ENCODE measurements at places on chromosomes 2 and 18.

- no peak overlapping the region for H3K4me3 ChIP-seq
- no peaks in the 10 kb centered on the region for H3K27me3 ChIP-seq
- no peak overlapping the region for H3K27ac ChIP-seq
- peaks cover 23% of the 10 kb centered on the region for H3K36me3 ChIP-seq
- H3K4me1 ChIP-seq: no peaks in the 10 kb centered on the region
Measured at GRCh38 chr2:179186126-179186525, 78.5 kb downstream of the SESTD1 start.

GRCh38 chr2:182863642-182864041, 2.8 kb downstream of the FRZB start:
- H3K27me3 ChIP-seq: no peaks in the 10 kb centered on the region
- peaks cover 3% of the 10 kb centered on the region for H3K4me1 ChIP-seq
- H3K36me3 ChIP-seq: no peaks in the 10 kb centered on the region
- H3K27ac ChIP-seq: peak overlapping the region; percentile 83

GRCh38 chr18:48155856-48156255, 225.4 kb upstream of the SMAD2 start:
- no peak overlapping the region for H3K4me3 ChIP-seq
- H3K4me1 ChIP-seq: no peaks in the 10 kb centered on the region
- H3K27ac ChIP-seq: no peak overlapping the region
- no peaks in the 10 kb centered on the region for H3K36me3 ChIP-seq
- peak; percentile 9 for DNase-seq
- H3K27me3 ChIP-seq: no peaks in the 10 kb centered on the region

- H3K4me1 ChIP-seq: no peaks in the 10 kb centered on the region
- no peak overlapping the region for H3K27ac ChIP-seq
- H3K36me3 ChIP-seq: no peaks in the 10 kb centered on the region
- H3K27me3 ChIP-seq: no peaks in the 10 kb centered on the region
- DNase-seq: no peak
- no peak overlapping the region for H3K4me3 ChIP-seq
Measured at GRCh38 chr18:72325307-72325706, 218.8 kb downstream of the CBLN2 start.

DNA sequence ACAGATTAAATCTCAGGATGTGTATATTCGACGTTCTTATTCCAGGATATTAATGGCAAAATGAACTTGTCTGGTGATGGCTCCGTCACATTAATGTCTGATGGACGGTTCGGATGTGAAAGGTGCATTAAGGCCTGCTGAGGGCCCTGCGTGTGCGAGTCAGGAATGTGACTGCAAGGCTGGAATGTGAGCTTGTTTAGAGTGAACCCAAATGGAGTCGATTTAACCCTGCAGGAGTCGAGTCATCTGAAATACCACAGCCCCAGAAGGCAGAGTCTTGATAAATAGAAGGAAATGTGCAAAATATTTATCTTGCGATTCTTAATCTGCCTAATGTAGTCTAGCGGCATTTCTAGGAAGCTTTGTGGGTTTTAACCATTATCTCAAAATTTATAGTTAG, 44.3 kb downstream of the RDH14 start:
- no peak for DNase-seq
- H3K4me3 ChIP-seq: no peak overlapping the region
- H3K27me3 ChIP-seq: no peaks in the 10 kb centered on the region
- H3K27ac ChIP-seq: peak overlapping the region; percentile 66
- H3K36me3 ChIP-seq: no peaks in the 10 kb centered on the region

- DNase-seq: peak; percentile 68
- peaks cover 6% of the 10 kb centered on the region for H3K4me1 ChIP-seq
- H3K36me3 ChIP-seq: no peaks in the 10 kb centered on the region
- peak within 1 kb of the TSS; percentile 91 for H3K27ac ChIP-seq
- peak within 1 kb of the TSS; percentile 92 for H3K4me3 ChIP-seq
Measured at GRCh38 chr2:229270551-229271410, at the start of gene PID1. Gene PID1, minus strand, starts transcription at chr2:229271287. Its CDS starts 244 bp downstream, at chr2:229271043.

GRCh38 chr2:161947836-161948235, 126.2 kb downstream of the DPP4 start:
- H3K27ac ChIP-seq: no peak overlapping the region
- H3K27me3 ChIP-seq: no peaks in the 10 kb centered on the region

DNA sequence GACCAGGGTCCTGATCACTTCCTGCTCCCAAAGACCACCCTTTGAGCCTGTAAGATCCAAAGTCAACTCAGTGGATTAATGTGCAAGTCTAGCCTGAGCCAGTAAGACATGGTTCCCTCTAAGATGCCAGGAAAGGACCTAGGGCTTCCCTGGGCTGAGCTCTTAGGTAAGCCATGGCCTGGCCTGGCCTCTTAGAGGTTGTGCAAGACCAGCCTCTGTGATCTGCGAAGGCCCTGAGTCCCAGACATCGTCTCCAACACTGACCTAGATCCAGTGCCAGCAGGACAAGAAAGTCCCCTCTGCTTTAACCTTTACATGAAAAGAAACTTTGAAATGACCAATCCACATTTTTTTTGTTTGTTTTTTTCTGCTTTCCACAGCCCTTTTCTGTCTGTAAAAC, 73.6 kb upstream of the CYP1B1 start:
- no peak overlapping the region for H3K27ac ChIP-seq
- no peaks in the 10 kb centered on the region for H3K36me3 ChIP-seq
- peaks cover 17% of the 10 kb centered on the region for H3K4me1 ChIP-seq
- no peak overlapping the region for H3K4me3 ChIP-seq
- DNase-seq: no peak

DNA sequence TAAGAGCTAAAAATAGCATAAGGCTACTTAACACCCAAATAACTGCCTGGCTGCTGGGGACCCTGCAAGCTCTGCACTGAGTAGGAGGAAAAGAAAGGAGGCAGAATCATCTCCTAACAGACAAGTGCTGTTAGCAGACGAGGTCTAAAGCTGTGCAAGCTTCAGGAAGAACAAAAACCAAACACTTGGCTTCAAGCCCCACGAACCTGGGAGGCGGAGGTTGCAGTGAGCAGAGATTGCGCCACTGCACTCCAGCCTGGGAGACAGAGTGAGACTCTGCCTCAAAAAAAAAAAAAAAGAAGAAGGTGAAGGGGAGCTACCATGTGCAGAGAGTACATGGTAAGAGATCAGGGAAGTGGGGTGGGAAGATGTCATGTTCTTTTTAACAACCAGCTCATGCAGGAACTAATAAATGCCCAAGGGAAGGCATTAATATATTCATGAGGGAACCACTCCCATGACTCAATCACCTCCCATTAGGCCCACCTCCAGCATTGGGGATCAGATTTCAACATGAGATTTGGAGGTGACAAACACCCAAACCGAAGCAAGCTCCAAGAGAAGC, 28.8 kb upstream of the INO80C start:
- H3K36me3 ChIP-seq: no peaks in the 10 kb centered on the region
- no peak overlapping the region for H3K27ac ChIP-seq
- peak overlapping the region; percentile 21 for H3K4me3 ChIP-seq
- no peaks in the 10 kb centered on the region for H3K4me1 ChIP-seq

DNA sequence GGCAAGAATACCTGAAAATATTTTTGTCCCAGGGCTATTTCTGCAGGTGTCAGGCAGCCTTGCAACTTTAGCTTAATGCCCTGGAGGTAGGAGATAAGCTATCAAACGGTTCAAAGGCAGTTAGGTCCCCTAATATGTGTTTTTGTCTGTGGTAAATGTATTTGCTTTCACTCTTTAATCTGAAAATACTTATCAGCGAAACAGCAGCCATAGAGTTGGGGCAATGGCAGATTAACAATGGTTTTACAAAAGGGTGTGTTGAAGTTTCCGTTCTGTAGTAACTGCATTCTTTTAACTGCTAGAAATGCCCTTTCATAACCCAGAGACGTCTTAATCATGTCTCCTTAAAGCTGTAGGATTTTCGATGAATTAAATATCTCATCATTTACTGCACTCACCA, 265.0 kb upstream of the TRIB2 start:
- no peak overlapping the region for H3K27ac ChIP-seq
- no peak overlapping the region for H3K4me3 ChIP-seq
- H3K36me3 ChIP-seq: no peaks in the 10 kb centered on the region
